ENCODE measurements at places on chromosomes 6 and 20. TPM values are rescaled to one million over a fixed set of nuclear protein-coding genes. Genes with fewer than 3 reads are reported as not detected.

CALHM5 gene
- total RNA-seq, result 2.9 TPM

GRCh38 chr20:23358923-23359593 is 2.9 kb upstream of the GZF1 start:
- no peak for DNase-seq

DNA sequence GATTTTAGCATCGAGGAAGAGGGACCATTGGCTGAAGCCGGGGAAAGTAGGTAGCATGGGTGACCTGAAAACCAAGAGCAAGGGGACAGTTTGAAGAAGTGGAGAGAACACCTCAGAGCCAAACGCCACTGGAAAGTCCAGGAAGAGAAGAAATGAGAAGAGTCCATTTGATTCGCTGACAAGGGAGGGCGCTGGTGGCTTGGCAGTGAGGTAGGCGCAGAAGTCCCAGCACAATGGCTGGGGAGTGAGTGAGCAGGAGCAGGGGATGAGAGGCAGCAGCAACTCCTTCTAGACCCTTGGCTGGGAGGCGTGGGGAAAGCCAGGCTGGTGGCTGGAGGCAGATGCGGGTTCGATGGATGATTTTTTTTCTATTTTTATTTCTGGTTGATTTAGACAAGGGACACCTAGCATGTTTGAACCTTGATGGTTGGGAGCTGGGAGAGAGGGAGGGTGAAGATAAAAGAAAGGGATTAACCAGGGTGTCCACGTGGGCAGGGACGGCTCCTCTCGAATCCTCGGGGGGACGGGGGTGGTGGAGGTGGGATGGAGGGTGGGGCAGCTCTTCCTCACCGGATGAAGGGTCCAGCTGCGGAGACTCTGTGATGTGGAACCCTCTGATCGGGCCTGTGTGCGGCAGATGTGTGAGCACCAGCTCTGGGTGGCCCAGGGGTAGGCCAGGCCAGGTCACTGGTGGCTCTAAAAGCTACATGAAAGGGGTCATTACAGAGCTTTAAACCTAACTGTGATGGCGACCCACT is 164.2 kb downstream of the NFATC2 start:
- no peak for DNase-seq

DNA sequence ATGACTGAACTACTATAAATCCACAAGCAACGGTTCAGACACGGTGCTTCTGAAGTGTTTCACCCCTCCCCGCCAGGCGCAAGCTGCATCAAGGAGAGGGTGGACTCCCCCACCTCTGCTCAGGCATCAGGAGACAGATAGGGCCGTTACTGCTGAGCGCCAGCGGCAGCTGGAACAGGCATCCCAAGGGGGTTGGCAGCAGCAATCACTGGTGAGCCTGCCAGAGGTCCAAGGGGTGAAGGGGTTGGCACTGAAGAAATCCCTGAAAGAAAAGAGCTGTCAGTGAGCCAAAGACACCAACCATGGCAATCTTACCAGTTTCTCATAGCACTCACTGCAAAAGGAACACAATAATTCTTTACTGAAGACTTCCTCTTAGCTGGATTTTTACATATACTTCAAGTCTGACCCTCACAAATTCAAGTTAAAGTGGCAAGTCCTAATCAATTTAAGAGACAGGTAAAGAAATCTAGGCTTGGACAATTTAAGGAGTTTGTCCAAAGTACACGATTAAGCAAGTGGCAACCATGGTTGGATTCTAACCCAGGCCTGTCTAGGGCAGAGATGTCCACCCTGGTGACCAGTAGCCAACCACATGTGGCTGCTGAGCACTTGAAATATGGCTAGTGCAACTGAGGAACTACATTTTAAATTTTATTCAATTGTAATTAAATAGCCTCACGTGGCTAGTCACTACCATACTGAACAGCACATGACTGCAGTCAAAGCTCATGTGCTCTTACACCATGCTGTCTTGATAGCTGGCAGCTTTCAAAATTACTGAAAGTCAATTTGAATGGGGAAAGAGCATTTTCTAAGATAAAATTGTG is 21.7 kb upstream of the TBC1D20 start:
- DNase-seq, result peak; percentile 81

- DNase-seq, result no peak
Measured at GRCh38 chr20:36402708-36403107, 96.6 kb downstream of the DLGAP4 start.

DNA sequence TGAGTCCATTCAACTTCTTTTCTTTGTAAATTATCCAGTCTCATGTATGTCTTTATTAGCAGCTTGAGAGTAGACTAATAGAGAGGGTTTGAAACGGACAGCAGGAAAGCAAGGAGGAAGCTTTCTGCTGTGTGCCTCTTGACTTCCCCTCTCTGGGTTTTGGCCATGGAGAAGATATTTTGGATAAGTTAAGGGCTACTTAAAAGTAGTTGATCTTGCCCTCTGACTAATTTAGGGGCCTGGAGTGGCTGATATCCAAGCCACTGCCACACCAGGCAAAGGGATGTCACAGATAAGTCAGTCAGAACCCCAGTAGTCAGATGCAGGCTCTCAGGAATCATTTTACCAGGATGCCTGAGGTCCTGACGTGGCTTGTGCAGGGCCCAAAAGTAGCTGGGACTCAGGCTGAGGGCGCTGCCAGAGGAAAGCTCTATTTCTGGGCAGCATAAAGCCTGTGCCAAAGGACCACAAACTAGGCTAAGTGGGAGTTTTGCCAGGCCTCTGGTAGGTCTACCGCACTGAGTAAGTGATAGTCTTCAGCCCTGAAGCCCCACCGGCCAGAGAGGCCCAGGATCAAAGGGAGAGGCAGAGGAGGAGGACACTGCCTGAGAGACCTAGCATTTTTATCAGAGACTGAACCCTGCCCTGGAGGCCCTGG is 41.6 kb upstream of the IYD start:
- no peak for DNase-seq

- peak; percentile 72 for DNase-seq
Measured at GRCh38 chr20:31707994-31708735, 14.5 kb downstream of the BCL2L1 start.

DNA sequence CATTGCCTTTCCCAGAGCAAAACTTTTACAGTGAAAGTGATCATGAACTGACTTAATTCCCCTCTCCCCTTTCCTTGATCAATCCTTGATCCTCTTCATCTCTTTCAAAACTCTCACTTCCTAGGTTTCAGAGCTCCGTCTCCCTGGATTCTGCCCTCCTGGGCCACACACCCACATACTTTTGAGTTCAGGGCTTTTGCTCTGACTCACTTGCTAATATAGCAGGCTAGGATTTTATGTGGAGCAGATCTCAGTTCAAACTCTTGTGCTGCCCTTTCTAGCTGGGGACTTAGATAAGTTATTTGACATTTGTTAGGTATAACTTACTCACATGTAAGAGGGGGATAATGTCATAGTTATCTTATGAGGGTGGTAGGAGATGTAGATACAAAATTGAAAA is 109.1 kb upstream of the MLIP start:
- DNase-seq, result no peak

OR2H1 gene
- not detected for total RNA-seq

GRCh38 chr20:63361519-63362435 is 628 bp upstream of the CHRNA4 start:
- peak; percentile 15 for DNase-seq

- no peak for DNase-seq
Measured at GRCh38 chr20:11047559-11047958, 373.8 kb upstream of the JAG1 start.

- no peak for DNase-seq
Measured at GRCh38 chr6:159483259-159483658, 209.8 kb downstream of the SOD2 start.

- DNase-seq, result no peak
Measured at GRCh38 chr6:106077881-106078280, 8.3 kb upstream of the PRDM1 start.

CCM2L gene
- 10.3 TPM for total RNA-seq

ZFAND3 gene
- 84.1 TPM for total RNA-seq

DNA sequence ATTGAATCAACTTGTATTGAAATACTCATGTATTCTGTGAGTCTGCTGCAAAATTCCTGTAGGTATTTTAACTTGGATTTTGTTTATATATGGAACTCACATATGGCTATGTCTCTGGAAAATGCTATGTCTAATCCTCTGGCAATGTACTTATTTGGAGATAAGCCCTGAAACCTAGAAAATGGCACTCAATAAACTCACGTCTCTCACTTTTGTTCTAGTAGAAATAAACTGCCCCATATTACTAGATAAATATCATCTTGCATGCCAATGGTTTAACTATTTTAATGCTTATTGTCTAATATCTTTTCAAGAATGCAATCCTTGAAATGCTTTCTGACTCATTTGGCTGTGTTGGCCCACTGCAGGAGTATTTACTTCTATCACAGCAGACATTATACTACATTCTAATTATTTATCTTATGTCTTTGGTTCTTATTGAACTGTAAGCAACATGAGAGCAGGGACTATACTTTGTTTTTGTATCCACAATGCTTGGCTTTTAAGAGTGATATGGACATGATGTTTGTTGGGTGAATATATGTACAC is 292.2 kb upstream of the RSPO3 start:
- DNase-seq, result no peak

DNA sequence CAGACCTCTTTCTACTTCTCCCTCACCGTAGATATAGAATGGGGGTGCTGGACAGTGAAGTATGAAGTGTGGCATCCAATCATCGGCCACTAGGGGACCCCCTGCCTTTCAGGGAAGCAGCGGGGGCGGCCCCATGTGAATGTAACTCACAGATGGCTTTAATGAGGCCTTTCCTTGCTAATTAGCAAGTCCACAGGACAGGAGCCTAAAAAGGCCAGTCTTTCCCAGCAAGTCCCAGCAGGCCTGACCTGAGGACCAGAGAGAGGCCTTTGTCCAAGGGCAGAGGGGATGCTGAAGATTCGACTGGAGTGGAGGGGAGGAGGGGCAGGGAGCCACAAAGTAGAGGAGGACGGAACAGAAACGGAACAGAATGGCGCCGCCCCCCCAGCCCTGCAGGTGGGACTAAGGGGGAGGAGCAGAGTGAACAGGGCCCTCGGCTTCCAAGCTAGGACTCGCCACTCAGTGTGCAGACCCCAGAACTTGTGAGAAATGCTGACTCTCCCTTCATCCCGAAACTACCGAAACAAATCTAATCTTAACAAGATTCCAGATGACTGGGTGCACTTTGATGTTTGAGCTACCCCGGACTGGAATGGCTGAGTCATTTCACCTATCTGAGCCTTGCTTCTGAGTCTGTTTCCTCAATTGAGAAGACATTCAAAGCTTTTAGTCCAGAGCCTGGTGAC is 5.8 kb downstream of the C6orf132 start:
- DNase-seq, result peak; percentile 17

DNA sequence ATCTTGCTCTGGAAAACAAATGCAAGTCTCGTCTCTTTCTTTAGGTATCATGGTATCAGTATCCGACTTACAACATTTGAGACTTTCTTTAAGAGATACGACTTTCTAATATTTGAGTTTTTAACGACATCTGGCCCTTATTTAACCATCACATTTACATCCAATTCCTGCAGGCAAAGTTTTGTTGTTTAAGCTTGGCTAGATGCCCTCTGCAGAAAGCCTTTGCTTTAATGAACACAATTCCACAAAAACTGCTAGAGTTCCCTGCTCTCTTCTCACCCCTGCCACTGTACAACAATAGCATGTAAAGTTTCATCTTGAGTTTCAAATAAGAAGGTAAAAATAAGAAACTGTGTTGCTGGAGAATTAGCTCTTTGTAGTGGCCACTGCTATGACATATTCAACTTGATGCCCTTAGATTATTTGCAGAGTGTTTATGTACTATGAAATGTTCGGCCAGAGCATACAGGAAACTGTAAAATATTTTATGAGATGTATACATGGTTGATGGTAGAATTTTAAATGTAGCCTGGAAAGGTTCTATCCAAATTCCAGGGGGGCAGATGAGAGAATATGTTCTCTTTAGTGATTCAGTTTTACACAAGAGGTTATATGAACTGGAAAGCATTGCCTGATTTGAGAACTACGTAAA is 438.6 kb downstream of the CDC5L start:
- no peak for DNase-seq

ADGRF1 gene
- not detected for total RNA-seq

DNA sequence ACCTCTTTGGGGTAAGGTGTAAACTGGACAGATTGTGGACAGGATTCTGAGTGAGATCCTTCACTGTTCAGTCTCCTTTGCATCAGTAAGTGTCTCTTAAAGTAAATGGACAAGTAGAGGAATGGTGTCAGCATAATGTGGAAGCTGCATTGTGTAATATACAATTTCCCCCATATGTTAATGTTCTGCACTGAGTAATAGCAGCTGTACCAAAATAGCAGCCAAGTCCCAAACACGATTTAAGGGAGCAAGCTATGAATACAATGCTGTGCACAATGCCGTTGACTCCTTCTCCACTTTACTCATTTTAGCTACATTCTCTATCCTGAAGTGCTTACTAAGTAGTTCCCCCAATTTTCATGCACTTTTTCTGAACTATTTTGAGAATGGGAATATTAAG is 21.1 kb upstream of the TRIM26 start:
- DNase-seq, result no peak

DNA sequence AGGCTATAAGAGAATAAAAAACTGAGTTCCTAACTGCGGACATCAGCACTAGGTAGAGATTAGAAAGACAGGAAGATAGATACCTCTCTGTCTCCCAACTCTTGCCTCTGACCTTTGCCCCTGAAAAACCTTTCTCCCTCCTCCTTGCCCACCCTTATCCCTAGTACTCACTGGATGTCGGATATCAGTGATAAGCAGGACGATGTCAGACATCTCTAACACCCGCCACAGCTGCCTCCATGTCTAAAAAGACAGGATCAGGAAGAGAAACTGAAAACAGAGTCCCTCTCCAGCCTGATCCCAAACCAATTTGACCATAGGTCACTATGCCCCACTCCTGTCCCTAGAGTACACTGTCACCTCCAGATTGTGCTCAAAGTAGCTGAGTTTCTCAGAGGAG is 1.9 kb downstream of the GNL1 start:
- DNase-seq, result no peak

VGLL2 gene
- total RNA-seq, result not detected

TRMT6 gene
- total RNA-seq, result 6.1 TPM

DNA sequence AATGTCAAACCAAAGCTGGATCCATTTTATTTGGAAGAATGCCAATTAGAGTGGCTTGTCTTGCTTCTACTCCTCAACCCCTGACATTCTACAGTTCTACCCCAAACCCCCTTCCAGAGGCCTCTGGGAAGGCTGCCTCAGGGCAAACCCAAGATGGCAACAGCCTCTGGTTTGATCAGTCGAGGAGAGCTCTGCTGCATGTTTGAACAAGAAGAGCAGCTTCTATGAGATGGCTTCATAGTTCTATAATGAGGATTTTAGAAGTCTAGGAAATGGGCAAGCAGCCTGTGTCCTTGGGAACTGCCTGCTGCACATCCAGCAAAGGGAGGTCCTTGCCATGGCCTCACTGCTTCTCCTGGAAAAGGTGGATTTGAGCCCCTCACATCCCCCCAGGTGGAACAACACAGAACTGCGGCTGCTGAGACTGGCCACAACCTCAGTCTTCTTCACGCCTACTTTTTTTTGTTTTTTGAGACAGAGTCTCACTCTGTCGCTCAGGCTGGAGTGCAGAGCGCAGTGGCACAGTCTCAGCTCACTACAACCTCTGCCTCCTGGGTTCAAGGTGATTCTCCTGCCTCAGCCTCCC is 37.9 kb downstream of the ZC3H12D start:
- DNase-seq, result no peak

DNA sequence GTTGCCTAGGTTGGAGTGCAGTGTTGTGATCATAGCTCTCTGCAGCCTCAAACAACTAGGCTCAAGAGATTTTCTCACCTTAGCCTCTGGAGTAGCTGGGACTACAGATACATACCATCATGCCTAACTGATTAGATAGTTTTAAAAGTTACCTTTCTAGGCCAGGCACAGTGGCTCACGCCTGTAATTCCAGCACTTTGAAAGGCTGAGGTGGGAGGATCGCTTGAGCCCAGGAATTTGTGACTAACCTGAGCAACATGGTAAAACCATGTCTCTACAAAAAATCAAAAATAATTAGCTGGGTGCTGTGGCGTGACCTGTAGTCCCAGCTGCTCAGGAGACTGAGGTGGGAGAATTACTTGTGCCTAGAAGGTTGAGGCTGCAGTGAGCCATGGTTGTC is 41.2 kb downstream of the SLC17A5 start:
- DNase-seq, result no peak
